ENCODE measurements at places on chromosomes 3 and 15. TPM values are rescaled to one million over a fixed set of nuclear protein-coding genes. Genes with fewer than 3 reads are reported as not detected.

DNA sequence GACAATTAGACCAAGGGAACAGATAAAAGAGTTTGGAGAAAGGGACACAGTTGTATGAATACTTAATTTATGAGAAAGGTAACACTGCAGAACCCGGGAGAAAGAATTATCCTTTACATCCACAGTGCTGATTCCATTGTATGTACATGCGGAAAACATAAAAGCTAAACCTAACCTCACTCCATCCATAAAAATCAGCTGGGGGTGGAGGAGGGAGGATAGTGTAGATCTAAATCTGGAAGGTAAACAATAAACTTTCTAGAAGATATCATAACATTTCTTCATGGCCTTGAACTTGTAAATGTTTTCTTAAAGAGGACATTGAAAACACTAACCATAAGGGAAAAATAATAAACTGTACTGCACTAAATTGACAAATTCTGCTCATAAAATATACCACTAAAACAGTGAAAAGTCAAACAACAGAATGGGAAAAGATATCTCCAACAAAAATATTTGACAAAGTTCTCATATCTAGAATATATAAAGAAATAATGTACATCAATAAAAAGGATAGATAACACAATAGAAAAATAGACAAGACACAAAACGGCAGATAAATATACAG lies 220.5 kb downstream of the DPH6 start:
- H3K4me1 ChIP-seq = no peaks in the 10 kb centered on the region
- H3K36me3 ChIP-seq = no peaks in the 10 kb centered on the region
- H3K4me3 ChIP-seq = no peak overlapping the region

DNA sequence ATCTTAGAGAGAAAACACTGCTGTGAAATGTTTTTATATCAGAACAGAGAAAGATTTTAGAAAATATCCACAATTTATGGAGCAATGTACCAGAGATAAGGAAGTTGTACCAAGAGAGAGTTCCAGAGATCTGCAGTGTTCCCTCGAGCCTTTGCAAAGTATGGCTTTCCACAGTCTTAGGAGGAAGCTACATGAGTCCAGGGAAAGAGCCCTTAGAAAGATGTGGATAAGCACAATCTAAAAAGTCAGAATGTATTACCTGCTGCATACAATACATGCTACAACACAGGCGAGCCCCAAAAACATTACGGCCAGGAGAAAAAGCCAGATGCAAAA lies 56.4 kb downstream of the ZNF860 start:
- no peak overlapping the region for H3K4me3 ChIP-seq
- H3K27me3 ChIP-seq = no peaks in the 10 kb centered on the region
- no peak for DNase-seq
- no peak overlapping the region for H3K27ac ChIP-seq
- no peaks in the 10 kb centered on the region for H3K4me1 ChIP-seq

- H3K4me3 ChIP-seq = no peak overlapping the region
- no peaks in the 10 kb centered on the region for H3K4me1 ChIP-seq
- no peaks in the 10 kb centered on the region for H3K36me3 ChIP-seq
- H3K27me3 ChIP-seq = no peaks in the 10 kb centered on the region
Measured at GRCh38 chr3:10722911-10723310, 93.1 kb upstream of the SLC6A11 start.

DNA sequence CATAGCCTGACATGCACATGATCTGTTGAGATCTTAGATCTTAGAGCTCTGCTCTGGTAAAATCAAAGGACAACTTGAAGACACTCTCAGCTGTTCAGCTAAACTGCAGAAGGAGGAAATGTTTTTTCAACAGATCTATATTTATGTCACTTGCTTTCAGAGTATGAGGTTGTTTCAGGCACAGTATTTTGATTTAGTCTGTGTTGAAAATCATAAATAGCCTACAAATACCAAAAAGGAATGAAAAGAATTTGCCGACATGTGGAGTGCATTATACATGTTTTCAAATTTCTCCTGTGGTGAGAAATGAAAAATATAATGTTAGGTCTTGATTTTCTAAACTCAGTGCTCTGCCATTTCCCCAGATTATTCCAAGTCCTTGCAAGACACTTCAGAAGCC lies 1118.4 kb downstream of the TBL1XR1 start:
- no peaks in the 10 kb centered on the region for H3K4me1 ChIP-seq
- H3K27me3 ChIP-seq = no peaks in the 10 kb centered on the region
- no peak for DNase-seq

DNA sequence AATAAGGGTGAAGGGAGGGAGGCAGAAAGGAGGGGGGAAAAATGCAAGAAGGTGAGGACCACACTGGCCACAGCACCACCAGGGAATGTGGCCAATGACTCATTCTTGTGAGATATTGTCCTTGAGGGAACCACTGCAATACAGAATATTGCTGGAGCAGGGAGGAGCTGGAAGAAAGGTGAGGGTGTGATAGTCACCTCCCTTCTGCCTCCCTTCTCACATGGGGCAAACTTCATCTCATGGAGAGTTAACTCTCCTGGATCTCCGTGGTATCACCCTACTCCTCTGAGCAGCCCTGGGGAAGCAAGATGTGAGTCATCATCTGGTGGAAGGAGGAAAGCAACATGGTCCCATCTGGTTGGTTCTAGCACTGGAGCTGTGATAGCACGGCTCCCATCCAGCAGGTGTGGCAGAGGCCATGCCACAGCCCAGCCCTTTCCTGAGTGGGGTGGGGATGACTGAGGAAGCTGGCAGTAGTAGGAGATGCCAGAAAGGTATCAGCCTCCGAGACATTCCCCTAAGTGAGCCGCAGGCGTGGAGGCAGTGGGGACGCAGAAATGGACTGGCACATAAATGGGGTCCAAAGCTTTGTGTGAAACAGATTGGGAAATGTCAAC lies 115.9 kb upstream of the LPP start:
- no peaks in the 10 kb centered on the region for H3K4me1 ChIP-seq
- H3K27ac ChIP-seq = no peak overlapping the region
- H3K4me3 ChIP-seq = no peak overlapping the region
- DNase-seq = no peak

DNA sequence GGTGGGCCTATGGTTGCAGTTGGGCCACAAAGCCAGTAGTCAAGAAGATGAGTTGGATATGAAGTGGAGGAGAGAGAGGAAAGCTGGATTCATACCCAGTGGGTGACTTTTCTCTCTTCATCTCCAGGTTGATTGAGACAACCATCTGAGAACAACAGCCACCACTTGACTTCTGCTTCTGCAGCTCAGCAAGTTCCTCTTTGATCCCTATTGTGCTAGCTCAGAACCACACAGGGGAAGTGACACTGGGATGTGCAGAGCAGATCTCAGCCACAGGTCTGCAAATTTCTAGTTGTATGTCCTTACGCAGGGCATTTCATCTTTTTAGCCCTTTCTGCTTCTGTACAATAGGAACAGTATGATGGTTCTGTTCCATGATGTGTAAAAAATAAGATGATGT lies 459.2 kb upstream of the ARRDC4 start:
- no peak overlapping the region for H3K27ac ChIP-seq
- DNase-seq = no peak
- no peak overlapping the region for H3K4me3 ChIP-seq
- H3K27me3 ChIP-seq = no peaks in the 10 kb centered on the region
- no peaks in the 10 kb centered on the region for H3K4me1 ChIP-seq

DNA sequence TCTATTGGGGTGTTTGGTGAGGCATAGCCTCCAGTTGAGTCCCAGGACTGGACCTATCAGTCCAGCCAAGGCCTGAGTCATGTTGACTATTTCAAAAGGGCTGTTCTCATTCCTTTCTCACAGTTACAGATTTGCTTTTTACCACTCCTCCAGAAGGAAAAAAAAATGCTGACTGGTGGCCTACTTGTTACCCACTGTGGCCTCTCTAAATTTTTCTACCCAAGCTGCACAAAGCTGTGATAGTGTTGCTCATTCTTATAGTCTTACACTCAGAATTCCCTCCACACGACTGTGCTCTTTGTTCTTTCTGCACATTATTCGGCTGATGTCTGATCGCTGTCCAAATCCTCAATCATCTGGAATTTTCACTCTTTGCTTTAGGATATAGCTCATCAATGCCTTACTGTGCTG lies 1142.2 kb downstream of the IGSF11 start:
- no peak overlapping the region for H3K4me3 ChIP-seq
- H3K27me3 ChIP-seq = no peaks in the 10 kb centered on the region
- no peaks in the 10 kb centered on the region for H3K36me3 ChIP-seq
- no peak overlapping the region for H3K27ac ChIP-seq
- DNase-seq = no peak

- H3K4me3 ChIP-seq = no peak overlapping the region
- H3K27me3 ChIP-seq = no peaks in the 10 kb centered on the region
- H3K4me1 ChIP-seq = no peaks in the 10 kb centered on the region
- DNase-seq = no peak
- no peak overlapping the region for H3K27ac ChIP-seq
Measured at GRCh38 chr3:157594413-157594812, 91.2 kb upstream of the VEPH1 start.

GRCh38 chr15:89486726-89487050 lies 9.7 kb downstream of the RHCG start:
- no peaks in the 10 kb centered on the region for H3K36me3 ChIP-seq
- H3K27me3 ChIP-seq = no peaks in the 10 kb centered on the region
- H3K4me3 ChIP-seq = no peak overlapping the region
- H3K4me1 ChIP-seq = no peaks in the 10 kb centered on the region
- DNase-seq = peak; percentile 54

DNA sequence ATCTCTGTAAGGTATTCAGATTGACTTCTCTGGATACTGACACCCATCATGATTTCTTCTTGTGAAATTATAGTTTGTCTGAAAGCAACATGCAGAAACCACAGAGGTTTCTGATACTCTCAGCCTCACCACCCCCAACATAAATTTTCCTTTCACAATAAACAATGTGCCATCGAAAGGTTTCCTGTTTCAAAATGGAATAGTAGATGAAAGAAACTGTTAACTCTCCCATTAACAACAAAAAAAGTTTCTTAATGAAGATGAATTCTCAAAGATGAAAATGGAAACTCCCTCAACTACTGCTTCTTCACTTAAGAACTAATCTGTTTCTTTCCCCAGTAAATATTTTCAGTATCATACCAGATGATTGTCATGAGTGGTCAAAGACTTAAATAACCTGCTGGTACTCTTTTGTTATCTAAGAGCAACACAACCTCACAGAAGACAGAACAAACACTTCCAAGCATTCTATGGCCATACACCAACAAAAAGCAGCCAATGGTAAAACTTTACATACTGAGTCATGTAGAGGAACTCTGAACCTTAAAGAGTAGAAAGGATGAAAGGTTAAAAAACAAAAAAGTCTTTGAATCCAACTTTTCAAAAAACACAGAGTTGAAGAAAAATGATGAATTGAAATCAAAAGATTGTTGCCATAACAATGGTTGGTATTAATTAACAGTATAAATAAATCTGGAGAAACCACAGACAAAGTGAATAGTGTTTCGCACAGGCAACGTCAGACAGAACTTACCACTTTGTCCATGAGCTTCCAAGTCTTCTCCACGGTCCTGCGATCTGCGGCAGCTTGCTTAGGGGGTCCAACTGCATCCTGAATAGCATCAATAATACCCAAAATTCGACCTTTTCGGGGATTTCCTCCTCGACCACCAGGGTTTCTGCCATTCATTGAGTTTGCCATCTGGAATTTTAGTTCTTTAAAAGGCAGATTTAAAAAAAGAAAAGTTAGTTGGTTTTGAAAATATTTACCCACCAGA lies 1.9 kb downstream of the CBLB start:
- H3K27ac ChIP-seq = peak overlapping the region; percentile 96
- H3K4me3 ChIP-seq = peak overlapping the region; percentile 88
- no peaks in the 10 kb centered on the region for H3K27me3 ChIP-seq
- DNase-seq = no peak

DNA sequence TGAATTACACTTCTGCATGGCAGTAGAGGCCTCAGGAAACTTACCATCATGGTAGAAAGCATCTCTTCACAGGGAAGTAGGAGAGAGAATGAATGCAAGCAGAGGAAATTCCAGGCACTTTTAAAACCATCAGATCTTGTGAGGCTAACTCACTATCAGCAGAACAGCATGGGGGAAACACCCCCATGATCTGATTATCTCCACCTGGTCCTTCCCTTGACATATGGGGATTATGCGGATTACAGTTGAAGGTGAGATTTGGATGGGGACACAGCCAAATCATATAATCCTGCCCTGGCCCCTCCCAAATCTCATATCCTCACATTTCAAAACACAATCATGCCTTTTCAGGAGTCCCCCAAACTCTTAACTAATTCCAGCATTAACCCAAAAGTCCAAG lies 691.1 kb downstream of the SI start:
- H3K27me3 ChIP-seq = no peaks in the 10 kb centered on the region
- H3K27ac ChIP-seq = no peak overlapping the region
- DNase-seq = no peak
- H3K4me1 ChIP-seq = no peaks in the 10 kb centered on the region
- no peak overlapping the region for H3K4me3 ChIP-seq

DNA sequence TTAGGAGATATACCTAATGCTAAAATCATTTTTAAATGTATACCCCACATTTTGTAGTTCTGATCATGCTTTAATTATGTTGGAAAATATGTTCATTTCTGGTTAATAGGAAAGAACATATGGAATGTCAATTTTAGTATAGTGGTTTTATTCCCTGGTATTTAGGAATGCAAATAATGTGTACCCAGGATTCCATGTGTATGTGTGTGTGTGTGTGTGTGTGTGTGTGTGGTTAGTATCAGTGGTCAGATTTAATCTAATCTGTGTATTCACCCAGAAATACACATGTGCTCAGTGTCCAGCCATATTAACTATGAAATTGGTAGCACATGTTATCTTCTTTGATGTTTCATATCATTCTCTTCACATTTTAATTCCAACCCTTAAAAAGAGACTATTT lies 233.5 kb upstream of the DCBLD2 start:
- no peak overlapping the region for H3K4me3 ChIP-seq
- H3K4me1 ChIP-seq = no peaks in the 10 kb centered on the region
- H3K36me3 ChIP-seq = no peaks in the 10 kb centered on the region
- DNase-seq = no peak
- no peaks in the 10 kb centered on the region for H3K27me3 ChIP-seq

DNA sequence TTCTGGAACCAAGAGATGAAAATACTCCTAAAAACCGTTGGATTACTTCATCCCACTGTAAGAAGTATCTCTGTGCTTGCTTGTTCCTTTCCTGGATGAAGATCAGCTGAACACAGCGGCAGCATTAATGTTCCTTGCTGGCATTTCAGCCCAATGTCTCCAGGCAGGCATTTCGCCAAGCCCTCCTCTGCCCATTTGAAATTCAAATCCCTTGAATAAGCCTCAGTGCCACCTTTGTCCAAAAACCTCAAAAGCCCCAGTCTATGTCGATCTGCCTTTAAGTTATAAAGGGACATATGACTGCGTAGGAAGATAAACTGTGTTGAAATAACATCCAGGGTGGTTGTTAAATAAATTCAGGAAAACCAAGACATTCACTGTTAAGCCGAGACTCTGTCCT lies 156.8 kb upstream of the PDZRN3 start:
- no peak overlapping the region for H3K27ac ChIP-seq
- H3K4me3 ChIP-seq = no peak overlapping the region
- H3K4me1 ChIP-seq = no peaks in the 10 kb centered on the region
- H3K27me3 ChIP-seq = no peaks in the 10 kb centered on the region
- no peak for DNase-seq

Gene RBMS3
- total RNA-seq = 48.8 TPM

Gene CAPN3
- 12.9 TPM for total RNA-seq

Gene CX3CR1
- total RNA-seq = 4.4 TPM

Gene EFCC1
- 3.7 TPM for total RNA-seq

Gene SH2D7
- total RNA-seq = not detected

Gene PLSCR5
- total RNA-seq = not detected

Gene PLCB2
- total RNA-seq = 37.2 TPM

Measured in kidney (tissue), 22 donors.